ENCODE measurements at places on chromosomes 2 and 18.

- no peak for DNase-seq
Measured at GRCh38 chr2:25701801-25702200, 28.4 kb upstream of the DTNB start.

GRCh38 chr2:7497178-7497577, 580.0 kb downstream of the RNF144A start:
- DNase-seq: no peak

GRCh38 chr2:233474308-233475160, 92.0 kb downstream of the USP40 start:
- DNase-seq: no peak

DNA sequence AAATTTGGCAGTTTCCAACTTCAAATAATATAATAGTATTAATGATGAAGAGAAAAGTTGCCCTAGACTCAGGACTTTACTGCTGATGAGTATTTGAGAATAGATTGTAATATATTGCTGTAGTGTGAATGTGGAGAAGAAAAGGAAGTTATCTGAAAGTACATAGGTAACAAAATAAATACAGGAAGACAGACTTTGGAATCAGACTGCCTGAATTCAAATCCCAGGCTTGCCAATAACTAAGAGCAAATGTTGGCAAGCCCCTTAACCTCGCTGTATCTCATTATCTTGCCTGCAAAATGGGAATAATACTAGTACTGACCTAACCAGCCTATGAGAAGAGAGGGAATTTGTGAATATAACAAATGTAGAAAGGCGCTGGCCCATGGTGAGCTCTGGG, 765.2 kb upstream of the ID2 start:
- no peak for DNase-seq

DNA sequence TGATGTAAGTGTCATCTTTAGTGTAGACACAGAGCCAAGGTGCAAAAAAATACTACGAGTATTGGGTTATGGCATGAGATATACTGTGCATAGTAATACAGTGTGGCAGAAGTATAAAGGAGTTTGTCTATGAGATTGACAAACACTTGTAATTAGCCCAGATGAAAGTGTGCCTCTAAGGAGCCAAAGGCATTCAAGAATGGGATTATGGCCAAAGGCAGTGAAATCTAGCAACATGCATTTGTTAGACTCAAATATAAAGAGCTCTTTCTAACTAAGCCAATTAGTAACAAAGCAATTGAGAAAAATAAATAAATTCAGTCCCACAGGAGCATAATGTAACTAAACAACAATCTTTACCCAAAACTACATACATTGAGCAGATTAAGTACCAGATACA, 1761.8 kb downstream of the SUCLG1 start:
- DNase-seq: no peak

- no peak for DNase-seq
Measured at GRCh38 chr18:59837586-59837985, 62.2 kb upstream of the PMAIP1 start.

DNA sequence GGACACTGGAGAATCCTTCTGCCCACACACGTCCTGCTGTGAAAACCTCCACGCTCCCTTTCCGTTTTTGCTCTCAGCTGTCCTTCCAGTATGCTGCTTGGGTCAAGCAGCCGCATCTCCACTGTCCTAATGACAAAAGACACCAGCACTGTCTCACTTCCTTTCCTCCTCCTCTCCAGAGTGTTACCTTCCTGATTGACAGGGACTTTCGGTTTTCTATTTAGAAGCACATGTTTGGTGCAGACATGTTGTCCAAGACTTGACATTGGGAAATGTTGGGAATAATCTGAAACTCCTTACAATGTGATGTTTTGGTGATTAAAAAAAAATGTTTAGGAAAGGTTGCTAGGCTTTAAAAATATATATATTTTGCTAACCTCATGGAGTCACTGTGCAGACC, 226.6 kb downstream of the FAM210A start:
- DNase-seq: no peak

DNA sequence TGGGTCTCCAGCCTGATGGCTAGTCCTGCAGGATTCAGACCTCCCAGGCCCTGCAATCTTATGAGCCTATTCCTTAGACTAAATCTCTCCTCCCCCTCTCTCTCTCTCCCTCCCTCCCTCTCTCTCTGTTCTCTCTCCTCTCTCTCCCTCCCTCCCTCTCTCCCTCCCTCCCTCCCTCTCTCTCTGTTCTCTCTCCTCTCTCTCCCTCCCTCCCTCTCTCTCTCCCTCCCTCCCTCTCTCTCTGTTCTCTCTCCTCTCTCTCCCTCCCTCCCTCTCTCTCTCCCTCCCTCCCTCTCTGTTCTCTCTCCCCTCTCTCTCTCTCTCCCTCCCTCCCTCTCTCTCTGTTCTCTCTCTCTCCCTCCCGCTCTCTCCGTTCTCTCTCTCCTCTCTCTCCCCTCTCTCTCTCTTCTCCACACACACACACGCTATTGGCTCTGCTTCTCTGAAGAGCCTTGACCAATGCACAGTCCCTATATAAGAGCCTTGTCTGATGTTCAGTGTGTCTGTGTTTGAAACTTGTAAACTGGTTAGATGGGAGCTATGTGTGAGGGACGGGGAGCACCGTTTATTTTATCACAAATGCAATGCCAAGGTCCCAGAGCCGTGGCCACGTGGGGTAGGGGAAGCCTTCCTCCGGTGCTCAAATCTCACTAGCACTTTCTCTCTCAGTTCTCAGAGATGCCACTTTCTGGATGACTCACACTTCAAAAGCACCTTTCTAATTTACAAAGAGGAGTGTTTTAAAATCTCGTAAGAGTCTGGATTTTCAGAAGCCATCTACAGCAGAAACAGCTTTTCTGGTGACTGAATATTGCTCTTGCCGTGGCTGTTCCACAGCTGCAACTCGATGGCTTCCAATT, 9.4 kb upstream of the PRLH start:
- no peak for DNase-seq

DNA sequence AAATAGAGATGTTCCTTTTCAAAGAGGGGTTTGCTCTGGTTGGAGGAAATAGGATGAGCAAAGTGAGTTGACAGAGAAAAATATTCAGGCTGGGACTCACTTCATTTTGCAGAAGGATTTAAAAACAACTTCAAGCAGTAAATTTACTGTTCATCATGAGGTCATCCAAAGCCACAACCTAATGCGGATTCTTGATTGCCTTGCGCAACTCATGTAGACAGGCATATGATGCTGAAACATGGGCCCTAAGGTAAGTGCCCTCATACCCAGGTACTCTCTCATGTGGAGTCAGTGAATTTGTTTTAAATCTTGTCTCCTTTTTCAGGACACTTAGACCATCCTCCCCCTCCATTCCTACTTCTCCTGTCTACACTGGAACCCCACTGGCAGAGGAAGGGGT, 51.9 kb upstream of the LYPD1 start:
- DNase-seq: no peak

DNA sequence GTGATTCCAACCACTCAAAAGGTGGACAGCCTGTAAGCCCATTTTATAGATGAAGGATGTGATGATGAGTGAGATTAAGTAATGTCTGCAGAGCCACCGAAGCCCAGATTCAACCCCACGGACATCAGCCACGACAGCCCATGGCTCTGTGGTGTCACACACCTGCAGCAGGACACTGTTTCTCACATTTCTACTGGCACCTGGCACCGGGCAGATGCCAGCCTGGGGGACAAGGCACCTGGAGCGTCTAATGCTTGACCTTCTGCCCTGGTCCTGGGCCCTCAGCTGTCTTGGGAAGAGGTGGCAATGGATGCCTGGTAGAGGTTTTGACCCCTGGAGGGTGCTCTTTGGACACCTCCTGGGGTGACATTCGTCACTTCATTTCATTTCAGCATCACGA, 176.3 kb downstream of the ANAPC1 start:
- no peak for DNase-seq

- no peak for DNase-seq
Measured at GRCh38 chr2:6184532-6185292, 492.5 kb downstream of the SOX11 start.

DNA sequence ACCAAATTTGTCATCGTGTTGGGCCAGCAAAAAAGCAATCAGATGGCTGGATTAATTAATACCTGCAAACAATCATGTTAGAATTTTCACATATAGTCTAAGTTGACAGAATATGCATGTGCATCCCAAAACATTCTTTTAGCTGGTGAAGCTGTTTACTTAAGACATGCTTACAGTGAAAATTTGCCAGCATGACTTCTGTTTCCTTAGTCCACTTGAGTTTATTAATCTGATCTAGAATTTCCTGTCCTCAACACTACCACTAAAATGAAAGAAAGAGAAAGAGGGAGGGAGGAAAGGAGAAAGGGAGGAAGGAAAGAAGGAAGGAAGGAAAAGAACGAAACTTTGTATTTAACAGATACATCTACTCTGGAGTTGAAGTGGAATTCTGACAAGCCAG, 2109.9 kb upstream of the PIK3C3 start:
- no peak for DNase-seq

DNA sequence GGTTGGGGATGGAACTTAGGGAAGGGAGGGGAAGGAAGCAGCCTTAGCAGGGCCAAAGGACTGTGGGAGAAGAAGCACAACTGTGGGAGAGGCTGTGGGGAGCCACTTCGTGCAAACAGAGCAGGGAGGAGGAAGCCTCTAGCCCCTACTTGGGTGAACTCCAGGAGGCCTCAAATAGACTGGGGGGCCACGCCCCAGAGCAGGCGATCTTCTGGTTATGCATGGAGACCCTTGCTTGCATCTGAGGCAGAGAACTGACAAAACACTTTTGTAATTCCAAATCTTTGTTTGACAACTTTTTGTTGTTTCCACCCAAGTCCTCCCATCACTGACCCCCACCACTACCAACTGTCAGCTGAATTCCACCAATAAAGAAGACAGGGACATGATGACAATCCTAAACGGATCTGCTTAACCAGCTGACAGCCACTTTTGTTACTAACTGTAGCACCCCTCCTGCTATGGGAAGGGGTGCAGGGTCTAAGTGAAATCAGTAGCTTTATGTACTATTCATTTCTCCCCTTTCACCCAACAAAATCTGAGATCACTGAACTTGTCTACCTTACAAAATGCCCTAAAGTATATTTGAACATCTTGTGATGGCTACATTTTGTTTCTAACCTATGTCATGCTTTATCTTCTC, 80.5 kb upstream of the CPO start:
- DNase-seq: no peak

DNA sequence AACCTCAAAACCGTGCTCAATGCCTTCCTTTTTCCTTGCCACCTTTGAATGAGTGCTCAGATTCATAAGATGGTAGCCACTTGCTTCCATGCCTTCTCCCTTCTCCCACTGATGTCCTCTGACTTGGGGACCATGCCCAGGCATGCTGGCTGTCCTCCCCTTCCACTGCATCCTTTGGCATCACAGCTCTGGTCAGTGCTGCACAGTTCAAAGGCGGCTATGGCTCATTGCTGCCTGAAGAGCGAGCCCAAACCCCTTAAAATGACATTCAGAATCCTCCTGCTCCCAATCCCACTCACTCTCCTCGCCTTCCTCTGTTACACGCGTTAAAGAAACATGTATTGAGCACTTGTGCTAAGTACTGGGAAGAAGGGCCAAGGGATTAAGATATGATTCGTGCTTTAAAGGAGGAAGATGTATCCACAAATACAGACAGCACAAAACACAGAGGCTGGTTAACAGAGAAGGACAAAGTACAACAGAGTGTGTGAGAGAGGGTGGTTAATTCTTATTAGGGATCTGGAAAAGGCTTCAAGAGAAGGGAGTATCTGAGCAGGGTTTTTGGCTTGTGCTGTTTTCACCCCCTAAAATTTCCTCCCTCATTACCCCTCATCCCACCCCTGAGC, 81.8 kb downstream of the CERKL start:
- DNase-seq: no peak

Data from naive thymus-derived CD8-positive, alpha-beta T cell (primary cell).